Left renal cortex interstitium (tissue), 4 donors: ENCODE measurements at places on chromosomes 12 and 14.
A peak's percentile ranks its signal among the peaks of the same experiment; 100 is the strongest.

DNA sequence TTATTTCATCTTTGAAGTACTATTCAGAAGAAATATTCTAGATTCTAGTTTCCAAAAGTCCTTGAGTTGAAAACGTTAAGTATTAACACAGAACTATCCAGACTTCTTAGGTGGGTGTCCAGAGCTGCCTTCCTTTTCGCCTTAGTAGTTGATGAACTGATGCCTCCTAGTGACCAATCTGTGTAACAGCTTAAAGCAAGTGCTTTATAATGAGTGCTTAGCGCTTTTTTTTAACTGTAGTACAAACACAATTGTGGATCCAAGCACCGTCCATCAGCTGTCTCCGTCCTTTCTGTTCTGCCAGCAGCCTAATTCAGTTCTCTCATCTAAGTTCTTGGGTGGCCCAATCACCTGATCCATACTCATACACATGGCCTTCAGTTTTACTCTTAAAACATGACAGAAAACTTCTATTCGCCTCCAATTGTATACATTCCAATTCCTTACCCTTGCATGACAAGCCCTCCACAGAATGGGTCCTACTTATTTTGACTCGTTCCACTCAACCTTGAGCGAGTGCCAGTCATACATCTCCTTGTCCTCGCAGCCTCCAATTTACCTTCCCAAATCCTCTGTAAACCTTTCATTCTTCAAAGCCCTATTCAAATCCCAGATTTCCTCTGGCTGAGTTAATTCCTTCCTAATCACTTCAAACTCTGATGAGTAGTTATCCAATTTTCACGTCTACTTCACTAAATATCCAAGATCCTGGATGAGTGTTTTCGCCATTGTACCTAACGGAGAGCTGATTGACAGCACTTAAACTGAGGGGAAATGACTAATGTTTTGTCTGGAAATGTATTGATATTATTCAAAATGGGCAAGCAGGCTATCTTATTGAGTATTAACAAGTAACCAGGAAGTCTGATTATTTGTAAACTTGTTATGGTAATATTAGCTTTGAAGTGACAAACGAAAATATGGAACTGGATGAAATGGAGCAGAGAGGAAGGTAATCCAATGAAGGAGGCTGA, 5.8 kb upstream of the PHLDA1 start:
- DNase-seq = no peak

- DNase-seq = no peak
Observed at GRCh38 chr12:81401241-81401640, 323.4 kb downstream of the ACSS3 start.

DNA sequence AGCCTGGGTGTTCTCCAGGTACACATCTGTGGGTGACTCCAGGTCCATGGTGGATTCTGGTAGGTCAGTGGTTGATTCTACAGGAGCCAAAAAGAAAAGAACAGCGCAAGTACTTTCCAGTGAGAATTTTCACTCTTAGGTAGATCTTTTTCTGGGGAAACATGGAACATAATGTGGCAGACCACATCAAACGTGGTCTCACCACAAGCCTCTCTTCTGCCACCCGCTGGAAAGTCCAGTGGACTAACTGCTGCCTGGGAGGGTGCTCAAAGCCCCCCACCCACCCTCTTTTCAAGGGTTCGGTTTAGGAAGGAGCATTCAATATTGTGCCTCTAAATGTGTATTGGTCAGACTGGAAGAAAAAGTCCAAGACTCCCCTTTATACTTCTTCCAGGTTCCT, 36.1 kb upstream of the PRB2 start:
- no peak for DNase-seq

GRCh38 chr12:93663006-93663728, 14.0 kb upstream of the CRADD start:
- DNase-seq = no peak

GRCh38 chr12:6570264-6570887, 2.3 kb upstream of the NOP2 start:
- no peak for DNase-seq

GRCh38 chr12:115273456-115273855, 589.5 kb upstream of the TBX3 start:
- DNase-seq = no peak

GRCh38 chr12:94026596-94026995, 121.8 kb upstream of the PLXNC1 start:
- DNase-seq = no peak

GRCh38 chr12:69613351-69613750, 2.6 kb upstream of the LRRC10 start:
- DNase-seq = no peak

DNA sequence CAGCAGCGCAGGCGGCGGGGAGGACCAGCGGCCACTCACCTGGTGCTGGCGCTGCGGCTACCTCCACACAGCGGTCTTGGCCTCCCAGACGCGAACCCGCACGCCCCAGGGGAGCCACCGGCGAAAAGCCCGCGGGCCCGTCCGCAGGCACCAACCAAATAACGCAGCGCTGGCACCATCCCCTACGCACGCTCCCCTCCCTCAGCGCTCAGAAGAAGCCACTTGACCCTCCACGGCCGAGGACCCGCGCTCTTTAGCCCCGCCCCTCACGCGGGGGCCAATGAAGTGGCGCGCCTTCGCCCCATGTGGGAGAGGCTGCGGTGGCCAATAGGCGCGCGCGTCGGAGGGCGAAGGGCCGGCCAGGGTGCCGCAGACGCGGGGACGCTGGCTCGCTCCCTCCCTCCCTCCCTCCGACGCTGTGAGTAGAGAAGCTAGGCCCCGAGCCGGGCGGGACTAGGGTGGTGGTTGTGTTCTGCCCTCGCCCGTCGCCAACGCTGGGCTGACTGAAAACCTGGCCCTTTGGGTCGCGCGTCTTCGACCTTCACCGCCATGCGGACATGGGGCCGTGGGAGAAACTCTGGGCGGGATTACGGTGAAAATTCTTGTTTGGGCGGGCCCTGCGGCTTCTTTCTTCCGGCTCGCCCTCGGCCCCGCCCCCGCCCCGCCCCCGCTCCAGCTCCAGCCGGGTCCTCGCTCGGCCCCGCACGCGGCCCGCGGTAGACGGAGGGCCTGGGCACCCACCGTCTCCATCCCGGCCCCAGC, at the start of the genes DMAC2L and L2HGDH:
Gene DMAC2L (plus strand): TSS at position 353 of the 762 bp plus-strand sequence. CDS start 9,164 bp downstream, outside the sequence.
Gene L2HGDH (minus strand): TSS at position 258 of the 762 bp plus-strand sequence. CDS start 79 bp downstream, at position 179.
- DNase-seq = peak; percentile 90

- no peak for DNase-seq
Observed at GRCh38 chr12:67069451-67070306, 199.5 kb upstream of the CAND1 start.

GRCh38 chr14:100041271-100041670, 24.0 kb upstream of the EVL start:
- DNase-seq = no peak

DNA sequence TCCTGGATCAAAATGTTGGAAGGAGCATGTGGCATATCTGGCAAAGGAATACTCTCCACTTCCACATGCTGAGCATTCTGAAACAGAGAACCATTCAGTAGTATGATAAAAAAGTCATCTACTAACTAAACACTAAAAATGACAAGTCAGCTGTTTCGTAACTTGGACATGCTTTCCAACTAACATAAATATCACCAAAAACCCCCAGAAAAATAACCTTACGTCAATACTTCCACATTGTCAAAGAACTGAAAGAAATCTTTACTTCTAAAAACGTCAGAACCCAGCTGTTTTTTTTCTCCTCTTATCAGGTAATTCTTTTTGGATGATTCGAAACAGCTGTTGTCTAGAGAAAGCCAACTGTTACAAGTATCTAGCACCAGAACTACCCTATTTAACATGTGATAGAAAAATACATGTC, 8.2 kb downstream of the WBP11 start:
- no peak for DNase-seq

GRCh38 chr12:132079695-132080094, 64.4 kb downstream of the DDX51 start:
- no peak for DNase-seq

DNA sequence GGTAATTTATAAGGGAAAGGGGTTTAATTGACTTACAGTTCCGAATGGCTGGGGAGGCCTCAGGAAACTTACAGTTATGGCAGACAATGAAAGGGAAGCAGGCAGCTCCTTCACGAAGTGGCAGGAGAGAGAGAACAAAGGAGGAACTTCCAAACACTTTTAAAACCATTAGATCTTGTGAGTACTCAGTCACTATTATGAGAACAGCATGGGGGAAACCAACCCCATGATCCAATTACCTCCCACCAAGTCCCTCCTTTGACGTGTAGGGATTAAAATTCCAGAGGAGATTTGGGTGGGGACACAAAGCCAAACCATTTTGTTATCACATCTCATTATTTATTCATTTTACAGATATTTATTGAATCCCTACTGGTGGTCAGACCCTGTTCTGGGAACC, 822.8 kb downstream of the GALC start:
- no peak for DNase-seq

- no peak for DNase-seq
Observed at GRCh38 chr12:93060666-93061472, 131.8 kb upstream of the EEA1 start.

- DNase-seq = no peak
Observed at GRCh38 chr12:104220931-104221330, 5.4 kb downstream of the TXNRD1 start.

DNA sequence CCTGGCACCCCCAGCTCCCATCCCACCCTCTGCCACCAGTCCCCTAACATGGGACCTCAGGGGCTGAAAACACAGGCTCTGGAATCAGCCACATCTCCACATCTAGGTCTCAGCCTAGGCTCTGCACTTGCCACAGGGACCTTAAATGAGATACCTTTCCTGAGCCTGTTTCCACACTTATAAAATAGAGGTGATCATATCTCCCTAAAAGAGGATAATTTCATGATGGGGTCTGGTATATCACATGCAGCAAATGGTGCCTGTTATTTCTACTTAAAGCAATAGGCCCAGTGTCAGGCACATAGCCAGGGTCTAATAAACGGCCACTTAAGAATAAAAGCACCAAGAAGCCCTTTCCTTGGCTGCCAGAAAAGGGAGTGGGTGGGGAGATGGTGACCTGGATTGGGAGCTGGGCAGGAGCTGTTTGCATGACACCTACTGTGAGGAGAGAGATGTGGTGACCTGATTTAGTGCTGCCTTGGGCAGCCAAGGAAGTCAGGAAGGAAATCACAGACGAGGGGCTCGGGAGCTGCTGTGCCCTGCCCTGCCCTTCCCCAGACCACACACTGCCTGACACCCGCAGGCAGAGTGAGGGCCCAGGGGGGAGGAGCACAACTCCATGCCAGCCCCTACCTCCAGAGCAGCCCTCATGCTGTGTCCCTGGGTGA, 71.2 kb downstream of the IRF2BPL start:
- DNase-seq = no peak

- no peak for DNase-seq
Observed at GRCh38 chr12:13099066-13099843, 4.2 kb downstream of the GSG1 start.

- no peak for DNase-seq
Observed at GRCh38 chr12:70695361-70696023, 58.3 kb upstream of the PTPRB start.

DNA sequence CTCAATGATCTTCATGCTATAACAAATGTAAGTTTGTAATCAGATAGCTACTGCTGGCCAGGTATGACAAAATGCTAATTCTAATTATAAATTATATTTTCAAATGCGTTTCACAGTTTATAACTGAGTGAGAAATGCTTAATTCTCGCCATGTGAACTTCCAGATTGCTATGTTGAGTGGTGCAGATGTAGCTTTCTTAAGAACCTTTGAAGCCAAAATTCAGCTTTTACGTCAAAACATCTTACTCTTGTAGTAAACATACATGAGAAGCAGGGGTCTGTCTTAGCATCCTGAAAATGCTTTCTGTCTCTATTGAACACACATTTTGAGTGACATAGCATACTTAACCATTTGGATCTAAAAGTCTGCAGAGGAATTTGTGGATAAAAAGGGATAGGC, 176.5 kb upstream of the PRICKLE1 start:
- no peak for DNase-seq

- DNase-seq = no peak
Observed at GRCh38 chr12:69055706-69056105, 122.7 kb upstream of the CPM start.
